ENCODE measurements at places on chromosomes 5 and 9.

DNA sequence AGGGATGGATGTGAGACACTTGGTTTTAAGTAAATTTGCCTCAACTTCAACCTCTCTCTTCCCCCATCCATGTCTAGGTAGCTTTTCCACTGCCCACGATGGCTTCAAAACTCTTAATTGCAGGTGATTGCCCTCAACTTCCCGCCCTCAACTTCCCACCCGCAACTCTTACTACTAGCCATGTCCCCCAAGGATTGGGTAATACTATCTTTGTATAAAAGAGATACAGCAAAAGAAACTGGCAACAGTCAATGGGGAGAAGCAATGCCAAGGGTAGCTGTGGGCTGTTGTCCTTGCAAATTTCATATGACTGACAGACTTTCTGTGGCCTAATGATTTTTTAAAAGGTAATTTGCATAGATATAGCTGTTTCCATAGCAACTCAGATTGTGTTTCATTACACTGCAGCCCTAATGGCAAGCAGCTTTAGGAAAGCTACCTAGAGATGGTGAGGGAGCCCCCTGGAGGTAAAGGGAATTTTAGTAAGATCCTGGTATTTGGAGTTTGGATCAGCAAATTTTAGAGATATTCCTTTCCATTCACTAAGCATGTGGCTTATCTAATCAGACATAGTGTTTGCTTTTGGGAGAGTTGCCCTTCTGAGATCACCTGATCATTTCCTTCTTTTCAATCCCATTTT is 421.5 kb upstream of the DAP start:
- no peak for DNase-seq

DNA sequence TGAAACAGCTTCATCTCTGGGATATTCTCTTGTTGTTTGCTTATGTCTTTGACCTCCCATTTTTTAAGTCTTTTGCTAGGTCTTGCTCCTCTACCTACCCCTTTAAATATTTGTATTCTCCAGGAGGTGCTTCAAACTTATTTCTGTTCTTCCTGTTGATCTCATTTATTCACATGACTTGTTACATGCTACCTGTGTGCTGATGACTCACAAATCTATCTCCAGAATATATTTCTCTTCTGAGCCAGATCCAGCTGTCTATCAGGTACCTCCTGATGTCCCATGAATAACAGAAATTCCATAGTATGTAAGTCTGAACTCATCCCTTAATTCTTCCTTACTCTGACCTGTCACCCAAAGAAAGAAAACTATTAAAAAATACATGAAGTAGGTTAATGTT is 11.0 kb downstream of the NIPBL start:
- no peak for DNase-seq

DNA sequence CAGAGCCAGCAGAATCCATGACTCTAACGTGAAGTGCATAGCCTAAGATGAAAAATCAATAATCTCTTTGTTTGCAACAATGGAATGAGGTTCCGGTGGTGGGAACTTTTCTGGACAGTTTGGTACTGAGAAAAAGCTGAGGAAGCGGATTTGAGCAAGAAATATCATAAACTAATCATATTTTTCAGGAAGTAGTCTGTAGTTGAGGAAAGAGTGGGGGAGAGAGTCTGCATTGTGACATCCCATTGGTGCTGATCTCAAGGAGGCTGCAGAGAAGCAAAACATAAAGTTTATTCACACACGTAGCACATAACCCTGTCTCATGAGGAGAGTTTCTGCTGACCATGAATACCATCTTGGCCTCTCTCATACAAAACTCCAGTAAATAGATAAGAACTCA is 15.8 kb upstream of the FCHO2 start:
- no peak for DNase-seq

- DNase-seq, result no peak
Observed at GRCh38 chr5:82785882-82786509, 291.2 kb downstream of the TMEM167A start.

DNA sequence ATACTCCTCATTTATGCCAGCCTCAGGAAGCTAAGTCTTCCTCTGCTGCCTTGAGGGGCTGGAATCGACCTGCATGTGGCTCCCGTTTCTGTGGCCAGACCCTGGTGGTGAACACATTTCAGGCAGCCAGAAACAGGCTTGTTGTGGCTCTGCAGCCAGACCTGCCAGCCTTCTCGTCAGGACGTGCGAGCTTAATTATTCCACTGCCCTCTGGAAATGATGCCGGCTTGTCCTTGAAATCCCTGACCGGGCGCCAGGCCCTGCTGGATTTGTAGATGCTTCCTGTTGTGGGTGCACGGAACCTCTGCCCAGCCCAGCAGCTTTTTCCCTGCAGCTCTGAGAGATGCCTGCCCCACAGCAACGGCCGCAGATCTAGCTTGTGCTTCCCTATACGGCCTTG is 41.6 kb downstream of the PDZD2 start:
- no peak for DNase-seq

- DNase-seq, result peak; percentile 76
Observed at GRCh38 chr9:114611516-114612271, 603 bp downstream of the TMEM268 start.

- no peak for DNase-seq
Observed at GRCh38 chr9:136570916-136571315, 25.1 kb upstream of the NOTCH1 start.

DNA sequence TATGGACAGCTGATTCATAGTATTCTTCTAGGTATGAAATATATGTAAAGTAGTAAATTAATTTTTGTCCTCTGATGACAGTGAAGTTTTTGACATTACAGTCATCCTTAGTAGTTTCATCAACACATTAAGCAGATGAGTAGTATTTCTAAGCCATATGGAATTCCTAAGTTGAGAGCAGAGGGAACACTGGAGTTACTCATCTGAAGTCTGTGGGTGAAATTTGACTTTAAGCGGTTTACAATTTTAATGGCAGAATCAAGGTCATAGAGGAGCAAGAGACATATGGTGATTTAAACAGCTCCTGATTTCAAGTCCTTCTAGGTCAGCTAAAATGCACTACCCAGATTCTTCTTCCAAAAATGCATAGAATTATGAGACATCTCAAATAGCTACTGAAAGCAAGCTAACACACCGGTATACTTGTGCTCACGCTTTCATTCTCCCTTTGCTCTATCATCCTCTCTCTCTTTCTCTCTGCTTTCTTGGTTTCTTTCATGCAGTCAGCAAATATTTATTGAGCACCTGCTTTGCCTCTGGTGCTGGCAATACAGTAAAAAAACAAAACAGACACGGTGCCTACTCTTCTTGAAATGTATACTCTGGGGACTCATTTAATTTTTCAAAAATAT is 235.9 kb downstream of the FER start:
- no peak for DNase-seq

DNA sequence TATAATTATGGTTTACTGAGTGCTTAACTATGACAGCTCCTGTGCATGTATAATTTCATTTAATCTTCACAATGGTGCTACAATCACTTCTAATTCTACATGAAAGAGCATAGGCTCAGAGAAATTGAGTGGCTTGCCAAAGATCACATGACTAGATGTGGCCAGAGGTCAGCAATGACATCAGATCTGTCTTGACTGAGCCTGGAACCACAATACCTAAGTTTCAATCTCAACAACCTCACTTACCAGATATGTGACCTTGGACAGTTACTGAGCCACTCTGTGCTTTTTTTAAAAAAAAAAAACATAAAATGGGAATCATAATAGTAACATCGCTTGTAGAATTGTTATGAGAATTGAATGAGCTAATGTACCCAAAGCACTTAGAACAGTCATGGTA is 130.7 kb downstream of the TRIM32 start:
- no peak for DNase-seq
